MG63 (cell line): ENCODE measurements at places on chromosomes 16 and 17. TPM values are rescaled to one million over a fixed set of nuclear protein-coding genes. Genes with fewer than 3 reads are reported as not detected.

Gene C16orf54
- total RNA-seq, result not detected in 2 replicates

Gene IKZF3
- total RNA-seq, result not detected in 2 replicates

Gene BAHCC1
- total RNA-seq, result 3.6 and 10.4 TPM in 2 replicates

Gene BEAN1
- total RNA-seq, result 0.56 TPM in 1 of 2 replicates, not detected in the other

Gene ATP2A1
- 0.10 TPM in 1 of 2 replicates, not detected in the other for total RNA-seq

Gene OSGIN1
- total RNA-seq, result 0.13 TPM in 1 of 2 replicates, not detected in the other

Gene SLC16A5
- total RNA-seq, result 0.12 and 0.33 TPM in 2 replicates

Gene ALDH3A1
- total RNA-seq, result 240 and 395 TPM in 2 replicates
